ENCODE measurements at places on chromosomes 13 and 19. TPM values are rescaled to one million over a fixed set of nuclear protein-coding genes. Genes with fewer than 3 reads are reported as not detected.

The DHDH gene
- total RNA-seq = not detected

The AMER2 gene
- total RNA-seq = not detected

The LGALS16 gene
- total RNA-seq = not detected

The MCEMP1 gene
- total RNA-seq = not detected

The LENG9 gene
- 7.5 TPM for total RNA-seq

The PCDH9 gene
- 0.68 TPM for total RNA-seq

The LRRC8E gene
- total RNA-seq = 0.51 TPM

The USHBP1 gene
- total RNA-seq = 75.9 TPM

The COL4A2 gene
- total RNA-seq = 1,320 TPM

The CGB3 gene
- not detected for total RNA-seq

The SKA3 gene
- 7.5 TPM for total RNA-seq

The KL gene
- total RNA-seq = 1.0 TPM

The ATP1A3 gene
- total RNA-seq = 0.05 TPM

The MAP4K1 gene
- not detected for total RNA-seq

The PLPPR3 gene
- total RNA-seq = not detected

The EID2B gene
- 2.2 TPM for total RNA-seq

Data from dermis blood vessel endothelial cell (primary cell).